CD4-positive, alpha-beta T cell (primary cell): ENCODE measurements at places on chromosomes 7 and 10.
A peak's percentile ranks its signal among the peaks of the same experiment; 100 is the strongest.

GRCh38 chr7:105752671-105753275, 123.6 kb downstream of the ATXN7L1 start:
- no peak for DNase-seq

GRCh38 chr10:97760461-97761257, 11.1 kb downstream of the SFRP5 start:
- no peak for DNase-seq

- DNase-seq = peak; percentile 64
Measured at GRCh38 chr7:143892527-143893300, 9.3 kb downstream of the TCAF1 start.

DNA sequence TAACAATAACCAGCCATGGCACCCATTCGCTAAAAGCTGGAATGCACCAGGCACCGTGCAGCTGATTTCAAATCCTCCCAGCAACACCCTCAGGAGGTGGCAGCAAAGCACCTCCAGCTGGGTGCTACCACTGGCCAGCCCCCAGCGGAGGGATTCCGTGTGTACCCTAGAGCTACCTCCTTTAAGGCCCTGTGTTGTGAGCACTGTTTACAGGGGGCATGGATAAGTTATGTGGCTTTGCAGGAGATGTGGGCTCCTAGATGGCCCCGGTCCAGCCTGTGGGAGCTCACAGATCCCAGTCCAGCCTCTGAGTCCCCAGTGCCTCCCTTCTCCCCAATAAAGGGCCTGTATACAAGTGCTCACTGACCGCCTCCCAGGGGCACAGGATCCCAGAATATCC, 27.1 kb downstream of the TNRC18 start:
- peak; percentile 43 for DNase-seq

DNA sequence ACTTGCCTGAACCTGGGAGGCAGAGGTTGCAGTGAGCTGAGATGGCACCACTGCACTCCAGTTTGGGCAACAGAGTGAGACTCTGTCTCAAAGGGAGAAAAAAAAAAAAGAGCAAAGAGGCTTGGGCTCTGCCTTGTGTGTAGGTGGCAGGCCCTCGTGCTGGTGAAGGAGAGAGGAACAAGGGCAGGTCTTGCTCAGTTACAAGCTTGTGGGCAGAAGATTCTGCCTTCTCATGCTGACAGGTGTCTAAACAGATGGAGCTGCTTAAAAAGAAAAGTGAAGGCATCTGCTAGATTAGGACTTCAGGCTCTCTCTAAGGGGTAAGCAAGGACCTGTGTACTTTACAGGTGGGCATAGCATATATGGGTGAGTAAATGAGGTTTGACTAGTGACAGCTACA, 65.5 kb upstream of the TRIM8 start:
- DNase-seq = no peak

DNA sequence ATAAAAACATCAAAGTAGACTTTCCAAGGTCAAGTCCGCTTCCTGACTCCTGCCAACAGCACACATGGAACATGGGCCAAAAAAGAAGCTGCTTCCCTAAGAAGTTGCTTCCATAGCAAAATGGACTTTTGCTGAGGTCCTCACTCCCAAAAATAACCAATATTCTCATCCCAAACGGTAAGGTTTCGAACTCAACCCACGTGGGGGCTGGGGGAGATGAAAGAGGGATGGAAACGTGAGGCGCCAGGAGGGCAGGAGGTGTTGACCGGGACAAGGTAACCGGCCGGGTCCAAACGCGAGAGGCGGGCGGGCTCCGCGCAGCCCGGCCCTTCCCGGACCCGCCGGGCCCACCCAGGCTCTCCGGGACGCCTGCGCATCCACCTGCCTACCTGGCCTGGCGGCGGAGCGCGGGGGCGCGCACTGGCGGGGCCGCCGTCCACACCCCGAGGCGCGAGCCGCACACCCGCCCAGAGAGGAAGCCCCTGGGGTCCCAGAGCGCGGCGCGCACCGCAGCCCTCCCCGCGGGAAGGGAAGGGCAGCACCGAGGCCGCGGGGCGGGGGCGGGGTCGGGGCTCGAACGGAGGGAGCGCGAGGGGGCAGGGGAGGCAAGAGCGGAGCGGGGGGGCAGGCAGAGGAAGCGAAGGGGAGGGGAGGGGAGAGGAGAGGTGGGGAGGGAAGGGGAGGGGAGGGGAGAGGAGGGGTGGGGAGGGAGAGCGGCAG, 742 bp downstream of the LMBR1 start:
- DNase-seq = peak; percentile 70

DNA sequence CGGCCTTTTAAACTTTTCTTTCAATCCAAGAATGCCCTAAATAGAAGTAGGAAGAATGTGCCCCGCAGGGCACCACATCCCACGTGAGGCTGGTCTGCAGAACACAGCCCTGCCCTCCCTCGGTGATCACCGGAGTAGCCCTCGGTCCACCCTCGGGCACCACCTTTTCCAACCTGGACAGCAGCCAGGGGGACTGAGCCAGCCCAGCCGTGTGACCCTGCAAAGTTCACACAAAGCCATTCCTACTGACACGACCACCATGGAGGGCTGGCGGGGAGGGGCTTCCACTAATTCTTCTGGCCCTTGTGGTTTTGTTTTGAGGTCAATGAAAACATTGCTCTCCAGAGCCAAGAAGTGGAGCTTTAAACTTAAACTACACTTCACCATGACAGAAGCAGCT, 132.2 kb downstream of the TCERG1L start:
- no peak for DNase-seq

- DNase-seq = no peak
Measured at GRCh38 chr7:121876656-121877500, 3.9 kb downstream of the PTPRZ1 start.

- DNase-seq = no peak
Measured at GRCh38 chr10:76576276-76576962, 1061.2 kb downstream of the KCNMA1 start.

DNA sequence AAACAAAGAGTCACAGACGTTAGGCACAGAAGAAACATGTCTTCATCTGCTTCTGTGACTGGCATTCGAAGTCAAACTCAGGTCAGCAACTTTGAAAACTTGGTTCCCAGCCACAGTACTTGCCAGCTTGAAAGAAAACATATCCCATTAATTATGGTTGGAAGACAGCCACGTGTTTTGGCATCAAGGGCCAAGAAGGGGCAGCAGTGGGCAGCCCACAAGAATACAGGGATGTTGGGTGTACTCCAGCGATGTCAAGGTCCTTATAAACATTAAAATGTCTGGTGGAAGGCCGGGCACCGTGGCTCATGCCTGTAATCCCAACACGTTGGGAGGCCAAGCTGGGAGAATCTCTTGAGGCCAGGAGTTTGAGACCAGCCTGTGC, 29.5 kb downstream of the JCAD start:
- no peak for DNase-seq

DNA sequence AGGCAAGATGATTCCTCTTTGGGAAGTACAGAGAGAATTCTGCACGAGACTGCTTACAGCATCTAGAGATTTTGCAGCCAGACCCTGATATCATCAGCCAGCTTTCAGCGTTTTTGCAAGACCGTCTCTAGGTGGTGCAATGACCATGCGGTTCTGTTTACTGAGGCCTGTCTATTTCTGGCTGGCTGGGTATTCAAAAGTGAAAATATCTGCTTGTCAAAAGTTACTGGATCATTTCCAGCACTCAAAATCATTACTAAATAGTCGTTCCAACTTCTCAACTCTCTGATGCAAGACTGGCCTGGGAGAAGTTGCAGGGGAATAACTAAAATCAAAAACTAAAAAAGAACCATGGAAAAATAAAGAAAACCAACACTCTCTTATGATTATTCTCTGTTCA, 240.1 kb downstream of the ELMO1 start:
- DNase-seq = peak; percentile 18

- no peak for DNase-seq
Measured at GRCh38 chr7:111528331-111528730, 34.0 kb downstream of the IMMP2L start.

- DNase-seq = peak; percentile 10
Measured at GRCh38 chr7:82044497-82045080, 274.7 kb upstream of the HGF start.

DNA sequence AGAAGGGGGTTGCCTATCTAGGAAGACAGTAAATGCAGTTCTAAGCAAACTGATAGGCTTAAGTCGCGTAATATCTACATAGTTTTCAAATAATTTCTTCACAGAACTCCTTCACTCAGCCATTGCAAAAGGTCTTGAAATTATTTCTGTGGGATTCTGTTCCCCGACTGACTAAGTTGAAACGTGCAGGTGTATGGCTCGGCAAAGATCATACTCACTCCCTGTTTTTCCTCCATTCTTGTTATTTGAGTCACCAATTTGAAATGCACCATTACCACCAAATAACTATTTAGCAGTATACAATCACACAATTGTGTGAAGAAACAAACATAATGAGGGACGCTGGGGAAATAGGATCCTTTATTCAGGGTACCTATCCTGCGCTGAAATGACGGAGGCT, 771.1 kb downstream of the GATA3 start:
- DNase-seq = no peak

DNA sequence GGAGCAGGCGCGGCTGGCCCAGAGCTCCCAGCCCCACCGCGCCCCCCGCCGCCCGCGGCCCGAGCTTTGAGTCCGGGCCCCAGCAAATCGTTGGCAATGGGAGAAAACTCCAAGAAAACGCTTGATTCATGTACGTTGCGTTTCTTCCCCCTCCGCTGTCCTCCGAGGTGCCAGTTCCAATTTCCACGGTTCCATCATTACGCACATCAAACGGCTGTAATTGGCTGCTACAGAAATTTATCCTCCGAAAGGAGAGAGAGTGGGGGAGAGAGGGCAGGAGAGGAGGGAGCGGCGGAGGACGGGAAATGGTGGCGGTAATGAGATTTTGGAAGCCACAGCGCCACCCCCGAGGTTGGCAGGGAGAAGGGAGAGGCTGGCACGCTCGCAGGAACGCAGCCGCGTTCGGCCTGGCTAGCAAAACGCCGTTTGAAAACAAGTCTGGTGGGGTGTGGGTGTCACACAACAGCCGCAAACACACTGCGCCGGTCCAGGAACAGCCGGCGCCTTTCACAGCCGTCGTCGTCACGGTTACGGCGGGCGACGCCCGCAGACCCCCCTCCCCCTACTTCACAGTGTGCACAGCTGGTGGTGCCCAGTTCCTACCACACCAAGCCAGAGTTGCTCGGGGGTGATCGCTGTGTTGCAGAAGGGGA, 57.5 kb downstream of the UNCX start:
- DNase-seq = no peak
